ENCODE measurements at places on chromosomes 5 and 9.

GRCh38 chr9:128588581-128589233 is 36.3 kb downstream of the SPTAN1 start:
- H3K36me3 ChIP-seq: peaks cover 100% of the 10 kb centered on the region
- no peaks in the 10 kb centered on the region for H3K4me1 ChIP-seq
- DNase-seq: no peak
- no peaks in the 10 kb centered on the region for H3K27me3 ChIP-seq
- H3K27ac ChIP-seq: no peak overlapping the region

DNA sequence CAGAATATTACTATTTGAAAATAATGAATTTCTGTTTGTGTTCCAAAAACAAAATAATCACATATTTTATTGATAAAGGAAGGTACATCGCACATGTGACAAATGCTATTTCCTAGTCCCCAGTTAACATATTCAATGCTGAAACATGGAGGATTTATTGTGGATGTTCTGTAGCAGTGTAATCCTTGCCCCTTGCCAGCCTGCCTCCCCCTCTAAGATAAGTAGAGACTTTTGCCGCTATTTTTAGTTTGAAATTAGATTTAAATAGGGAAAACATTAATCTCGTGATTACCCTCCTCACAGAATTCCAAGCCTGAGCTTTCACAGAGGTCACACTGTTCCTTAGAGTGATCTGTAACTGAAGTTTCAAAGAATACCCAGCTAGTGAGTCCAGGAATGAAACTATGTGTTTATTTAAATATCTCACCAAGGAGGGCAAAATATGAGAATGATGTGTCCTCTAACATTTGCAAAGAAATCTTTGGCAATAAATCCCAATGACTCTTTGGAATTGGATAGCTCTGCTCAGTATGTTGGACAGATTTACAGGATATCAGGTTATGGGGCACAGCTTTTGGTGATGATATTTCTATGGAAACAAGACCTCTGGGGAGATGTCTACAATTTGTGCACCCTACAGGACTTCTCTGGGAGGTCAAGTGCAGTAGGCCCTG is 17.3 kb downstream of the CTXN3 start:
- H3K27me3 ChIP-seq: no peaks in the 10 kb centered on the region
- no peak overlapping the region for H3K27ac ChIP-seq
- DNase-seq: no peak
- H3K4me1 ChIP-seq: no peaks in the 10 kb centered on the region
- no peaks in the 10 kb centered on the region for H3K36me3 ChIP-seq

- peaks cover 28% of the 10 kb centered on the region for H3K4me1 ChIP-seq
- no peaks in the 10 kb centered on the region for H3K27me3 ChIP-seq
- no peak overlapping the region for H3K4me3 ChIP-seq
Measured at GRCh38 chr5:157603333-157604190, 28.0 kb upstream of the ADAM19 start.

DNA sequence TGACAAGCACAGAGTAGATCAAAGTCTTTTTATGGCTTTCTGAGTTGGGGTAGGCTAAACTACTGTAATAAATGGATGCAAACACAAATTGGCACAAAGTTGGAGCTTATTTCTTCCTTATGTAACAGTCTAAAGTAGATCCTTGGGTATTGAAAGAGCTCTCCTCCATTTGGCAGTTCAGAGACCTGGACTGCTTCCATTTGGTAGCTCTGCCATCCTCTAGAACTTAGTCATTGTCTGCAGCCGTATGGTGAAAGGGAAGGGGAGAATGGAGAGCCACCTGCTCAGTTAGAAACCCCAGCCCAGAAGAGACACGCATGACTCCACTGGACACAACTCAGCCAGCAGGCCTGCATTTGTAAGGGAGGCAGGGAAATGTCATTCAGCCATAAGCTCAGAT is 345.0 kb downstream of the DMAC1 start:
- H3K36me3 ChIP-seq: no peaks in the 10 kb centered on the region
- no peaks in the 10 kb centered on the region for H3K27me3 ChIP-seq
- no peak overlapping the region for H3K27ac ChIP-seq
- no peak overlapping the region for H3K4me3 ChIP-seq

Data from esophagus squamous epithelium (tissue), 5 donors.